Stimulated activated CD4-positive, alpha-beta T cell treated with anti-CD3 and anti-CD28 coated beads, Interleukin-15, amount 100 ng/mL, for 24 hours (primary cell): ENCODE measurements at places on chromosomes 2 and 18.

DNA sequence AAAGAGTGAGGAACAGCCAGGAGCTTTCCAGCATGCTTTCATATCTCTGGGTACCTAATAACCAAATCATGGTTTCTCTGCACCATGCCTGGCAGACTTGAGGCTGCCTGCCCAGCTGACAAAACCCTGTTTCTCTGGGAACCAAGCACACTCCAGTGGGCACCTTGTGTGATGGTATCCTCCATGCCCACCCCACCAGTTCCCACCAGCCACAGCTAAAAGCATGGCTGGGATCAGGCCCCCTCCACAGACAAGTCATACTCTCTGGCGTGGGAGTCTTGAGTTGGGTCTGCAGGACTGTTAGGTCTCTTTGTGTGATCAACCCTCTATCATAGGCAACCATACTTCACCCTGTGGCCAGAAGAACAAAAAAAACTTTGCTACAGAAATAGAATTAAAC, 56.0 kb downstream of the TMEM163 start:
- DNase-seq: no peak

DNA sequence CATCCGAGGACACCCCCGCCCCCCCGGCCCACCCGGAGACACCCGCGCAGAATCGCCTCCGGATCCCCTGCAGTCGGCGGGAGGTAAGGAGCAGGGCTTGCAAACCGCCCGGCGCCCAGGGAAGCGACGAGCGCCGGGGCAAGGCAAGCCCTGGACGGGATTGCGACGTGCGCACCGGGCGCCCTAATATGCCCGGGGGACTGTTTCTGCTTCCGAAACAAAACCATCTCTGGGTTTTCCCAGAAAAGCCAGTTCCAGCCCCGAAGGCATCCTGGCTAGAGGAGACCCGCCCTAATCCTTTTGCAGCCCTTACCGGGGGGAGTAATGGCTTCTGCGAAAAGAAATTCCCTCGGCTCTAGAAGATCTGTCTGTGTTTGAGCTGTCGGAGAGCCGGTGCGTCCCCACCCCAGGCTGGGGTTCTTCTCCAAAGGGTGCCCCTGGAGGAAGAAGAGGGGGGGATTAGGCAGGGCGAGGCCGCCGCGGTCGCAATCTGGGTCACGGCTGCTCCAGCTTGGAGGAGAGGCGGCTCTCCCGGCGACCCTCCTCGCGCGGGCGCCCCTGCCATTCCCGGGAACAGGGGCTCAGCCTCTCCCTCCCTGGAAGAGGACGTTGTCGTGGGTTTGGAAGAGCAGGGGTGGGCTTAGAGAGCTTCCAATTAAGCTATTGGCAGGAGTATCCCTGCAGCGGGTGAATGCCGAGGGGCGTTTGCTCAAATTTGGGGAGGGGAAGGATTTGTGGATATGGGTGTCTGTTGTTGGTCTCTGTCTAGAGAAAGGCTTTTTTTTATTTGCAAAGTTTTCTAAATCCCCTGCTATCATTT, 521 bp downstream of the MYCN start:
- DNase-seq: peak; percentile 22

DNA sequence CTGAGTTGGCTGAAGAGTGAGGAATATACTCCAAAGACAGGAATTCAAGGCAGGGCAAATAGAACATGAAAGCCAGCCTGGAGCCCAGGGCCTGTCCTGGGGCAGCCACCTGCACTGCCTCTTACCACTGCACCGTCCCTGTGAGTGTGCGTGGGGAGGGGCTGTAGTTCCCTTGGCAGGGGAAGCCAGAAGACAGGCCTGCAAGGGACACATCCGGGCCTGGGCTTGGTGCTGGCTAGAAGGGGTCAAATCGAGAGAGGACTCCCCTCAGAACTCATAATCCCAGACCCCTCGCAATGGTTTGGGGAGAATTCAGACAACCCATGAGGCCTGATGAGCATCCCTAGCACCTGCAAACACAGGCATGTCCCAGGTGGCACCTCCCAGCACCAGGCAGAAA, 87.0 kb downstream of the HDAC4 start:
- DNase-seq: no peak

DNA sequence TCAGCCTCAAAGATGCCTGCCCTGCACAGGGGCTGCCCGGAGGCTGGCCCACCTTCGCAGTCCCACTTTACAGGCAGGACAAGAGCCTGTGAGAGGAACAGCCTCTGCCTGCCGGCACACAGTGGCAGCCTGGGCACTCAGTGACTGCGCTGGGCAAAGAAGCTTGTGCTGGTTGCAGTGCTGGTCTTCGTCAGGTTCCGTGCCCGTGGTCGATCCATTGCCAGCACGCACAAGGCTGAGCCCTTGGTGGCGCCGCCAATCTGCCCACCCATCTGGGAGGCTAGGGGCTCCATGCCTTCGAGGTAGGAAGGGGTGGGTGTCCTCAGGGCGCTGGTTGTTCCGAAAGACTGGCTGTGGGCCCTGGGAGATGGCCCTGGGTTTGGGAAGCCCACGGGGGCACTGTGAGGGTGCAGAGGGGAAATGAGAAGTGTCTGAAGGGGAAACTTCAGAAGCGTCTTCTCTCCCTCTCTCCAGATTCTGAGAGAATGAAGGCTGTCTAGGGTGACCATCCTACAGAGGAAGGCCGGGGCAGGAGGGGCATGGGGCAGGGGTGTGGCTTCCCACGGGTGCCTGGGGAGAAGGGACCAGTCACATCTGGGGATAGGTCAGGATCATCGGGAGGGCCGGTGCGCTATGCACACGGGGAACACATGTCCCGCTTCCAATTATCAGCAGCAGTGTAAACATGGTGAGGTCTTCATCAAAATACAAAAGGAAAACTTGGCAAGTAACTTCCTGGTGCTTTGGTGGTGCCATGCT, 49.1 kb upstream of the HS6ST1 start:
- no peak for DNase-seq

DNA sequence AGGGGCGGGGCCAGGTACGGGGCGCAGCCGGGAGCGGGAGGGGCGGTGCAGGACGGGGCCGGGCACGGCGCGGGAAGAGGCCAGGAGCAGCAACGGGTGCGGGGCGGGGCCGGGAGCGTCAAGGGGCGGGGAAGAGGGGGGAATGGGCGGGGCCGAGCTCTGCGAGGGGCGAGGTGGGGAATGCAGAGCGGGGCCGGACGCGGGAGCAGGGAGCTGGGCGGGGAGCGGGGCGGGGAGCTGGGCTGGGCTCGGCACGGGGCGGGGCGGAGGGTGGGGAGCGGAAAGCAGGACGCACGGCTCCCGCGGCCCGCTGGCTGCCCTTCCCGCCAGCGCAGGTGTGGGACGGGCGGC, at the start of gene IMPA2:
TSS of gene IMPA2 (plus strand) at position 316 of the 351 bp plus-strand sequence. CDS start 163 bp downstream, outside the sequence.
- DNase-seq: no peak

DNA sequence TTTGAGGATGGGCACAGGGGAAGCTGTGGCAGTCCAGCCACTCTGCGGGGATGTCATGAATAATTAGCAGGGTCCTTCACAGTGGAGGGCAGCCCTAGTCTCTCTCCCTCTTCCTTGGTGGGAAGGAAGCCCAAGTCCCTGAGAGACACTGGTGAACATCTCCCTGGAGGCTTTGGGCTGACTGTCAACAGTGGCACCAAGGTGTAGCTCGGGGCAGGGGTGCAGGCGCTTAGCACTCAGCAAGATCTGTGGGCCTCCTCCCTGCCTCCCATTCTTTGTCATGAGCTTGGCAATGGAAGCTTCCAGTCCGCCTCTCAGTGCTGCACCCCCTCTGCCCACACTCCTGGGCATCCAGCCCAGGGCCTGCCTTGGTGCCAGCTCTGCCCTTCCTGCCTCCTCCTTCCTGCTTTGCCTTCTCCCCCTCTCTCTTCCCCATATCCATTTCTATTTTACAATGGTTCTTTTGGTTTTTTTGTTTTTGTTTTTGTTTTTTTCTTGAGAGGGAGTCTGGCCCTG, 59.4 kb downstream of the STEAP3 start:
- DNase-seq: no peak

DNA sequence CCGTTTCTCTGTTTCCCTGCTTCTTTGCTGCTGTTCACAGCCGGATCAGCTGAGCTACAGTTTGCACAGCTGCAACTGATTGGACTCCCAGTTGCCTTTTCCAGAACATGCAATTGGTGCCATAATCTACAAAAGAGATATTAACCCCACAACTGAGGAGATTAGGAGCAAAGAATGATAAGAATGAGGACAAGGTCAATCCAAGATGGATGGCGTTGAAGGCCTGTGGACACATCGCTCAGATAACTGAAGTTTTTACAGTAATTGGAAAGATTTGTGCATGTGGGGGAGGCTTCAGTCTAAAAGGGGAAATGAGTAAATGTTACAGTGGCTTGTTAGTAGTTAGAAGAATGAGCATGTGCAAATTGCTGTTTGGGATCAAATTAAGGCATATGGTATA, 263.2 kb downstream of the TGIF1 start:
- DNase-seq: no peak

DNA sequence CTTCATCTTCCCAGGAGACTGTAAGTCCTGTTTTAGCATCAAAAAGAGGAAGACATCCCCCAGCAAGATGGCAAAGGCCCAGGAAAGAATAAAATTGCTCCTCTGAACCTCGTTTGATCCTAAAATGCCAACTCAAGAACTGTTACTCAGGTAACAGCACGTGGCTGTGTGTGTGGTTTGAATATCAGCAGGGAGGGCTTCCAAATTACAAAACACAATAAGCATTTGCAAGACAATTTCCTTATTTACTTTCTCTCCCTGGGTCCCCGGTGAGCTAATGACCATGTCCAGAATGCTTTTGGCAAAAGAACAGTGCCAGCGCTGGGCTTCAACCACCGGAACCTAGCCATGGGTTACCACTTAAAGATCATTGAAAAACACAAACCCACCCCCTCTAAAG, 163.6 kb downstream of the C1D start:
- no peak for DNase-seq

DNA sequence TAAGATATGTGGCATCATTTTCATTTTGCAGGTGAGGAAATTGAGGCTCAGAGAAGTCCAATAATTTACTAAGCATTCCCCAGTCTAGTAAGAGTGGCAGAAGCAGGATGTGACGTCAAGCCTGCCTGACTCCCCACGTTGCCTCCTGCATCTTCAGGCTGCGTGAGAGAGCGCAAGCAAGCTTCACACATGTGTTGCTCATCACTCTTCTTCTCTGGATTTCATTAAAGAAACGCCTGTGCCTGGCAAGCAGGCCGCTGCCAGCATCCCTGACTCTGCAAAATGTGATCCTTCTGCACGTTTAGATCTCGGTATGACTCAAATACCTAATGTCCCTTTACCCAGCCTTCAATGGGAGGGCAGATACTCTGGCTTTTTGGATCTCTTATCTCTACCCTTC, 96.8 kb downstream of the PRKCE start:
- no peak for DNase-seq

- DNase-seq: peak; percentile 64
Observed at GRCh38 chr2:231563378-231563961, 29.2 kb upstream of the TEX44 start.

- no peak for DNase-seq
Observed at GRCh38 chr2:18536100-18536499, 24.4 kb downstream of the RDH14 start.
